ENCODE measurements at places on chromosomes 16 and 17.

GRCh38 chr16:90019543-90020259, 445 bp upstream of the DBNDD1 start:
- peak; percentile 44 for DNase-seq

DNA sequence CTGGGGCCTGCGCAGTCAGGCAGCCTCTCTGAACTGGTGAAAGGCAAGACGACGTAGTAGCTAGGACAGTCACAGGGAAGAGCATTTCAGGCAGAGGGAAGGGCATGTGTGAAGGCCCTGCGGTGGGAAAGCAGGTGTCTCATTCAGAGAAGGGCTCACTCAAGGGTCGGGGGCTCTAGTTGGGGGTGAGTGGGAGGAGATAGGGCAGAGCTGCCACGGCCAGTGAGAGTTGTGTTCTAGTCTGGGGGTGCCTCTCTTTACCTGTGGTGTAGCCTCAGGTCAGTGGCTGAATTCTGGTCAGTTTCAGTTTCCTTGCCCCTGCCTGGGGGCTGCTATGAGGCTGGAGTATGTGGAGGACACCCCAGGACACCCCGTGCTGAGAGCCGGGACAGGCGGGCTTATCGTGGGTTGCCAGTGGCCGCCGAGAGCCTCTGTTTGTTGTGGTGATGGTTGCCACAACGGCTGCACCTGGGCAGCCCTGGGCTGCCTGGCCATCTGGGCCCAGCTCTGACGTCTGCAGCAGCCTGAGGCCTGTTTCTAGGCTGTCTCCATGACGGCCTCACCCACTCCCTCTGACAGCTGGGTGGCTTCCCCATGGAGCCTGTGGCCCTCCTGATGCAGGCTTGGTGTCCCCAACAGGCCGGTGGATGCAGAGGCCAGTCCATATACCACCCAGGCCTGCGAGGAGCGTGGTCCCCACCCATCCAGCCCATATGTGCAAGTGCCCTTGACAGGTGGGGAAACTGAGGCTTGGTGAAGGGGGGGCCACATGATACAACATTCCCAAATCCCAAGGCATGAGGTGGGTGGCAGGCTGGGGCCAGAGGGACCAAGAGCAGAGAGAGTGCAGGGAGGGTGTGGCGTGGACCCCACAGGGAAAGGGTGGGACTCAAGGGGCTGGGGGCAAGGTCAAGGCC, 10.8 kb downstream of the MAP2K3 start:
- peak; percentile 60 for DNase-seq

- no peak for DNase-seq
Observed at GRCh38 chr17:61400717-61401388, 1.2 kb downstream of the TBX2 start.

- no peak for DNase-seq
Observed at GRCh38 chr17:82091264-82092066, 6.6 kb downstream of the FASN start.

DNA sequence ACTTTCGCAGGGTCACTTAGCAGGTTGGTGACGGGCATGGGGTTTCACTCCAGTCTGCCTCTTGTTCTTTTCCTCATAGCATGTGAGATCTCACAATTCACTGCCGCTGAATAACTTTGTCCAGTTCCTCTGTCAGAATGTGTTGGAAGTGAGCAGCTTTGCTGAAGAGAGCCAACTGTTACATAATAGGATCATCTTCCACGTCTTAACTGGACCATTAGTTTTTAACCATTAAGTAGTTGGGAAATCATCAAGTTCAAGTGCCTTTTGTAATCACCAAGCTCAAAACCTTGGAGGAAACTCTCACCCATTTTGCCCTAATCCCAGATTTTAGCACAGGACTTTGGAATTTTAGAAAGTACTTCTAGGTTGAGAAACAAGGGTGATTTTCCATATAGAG, 290.6 kb downstream of the WWOX start:
- DNase-seq, result no peak

DNA sequence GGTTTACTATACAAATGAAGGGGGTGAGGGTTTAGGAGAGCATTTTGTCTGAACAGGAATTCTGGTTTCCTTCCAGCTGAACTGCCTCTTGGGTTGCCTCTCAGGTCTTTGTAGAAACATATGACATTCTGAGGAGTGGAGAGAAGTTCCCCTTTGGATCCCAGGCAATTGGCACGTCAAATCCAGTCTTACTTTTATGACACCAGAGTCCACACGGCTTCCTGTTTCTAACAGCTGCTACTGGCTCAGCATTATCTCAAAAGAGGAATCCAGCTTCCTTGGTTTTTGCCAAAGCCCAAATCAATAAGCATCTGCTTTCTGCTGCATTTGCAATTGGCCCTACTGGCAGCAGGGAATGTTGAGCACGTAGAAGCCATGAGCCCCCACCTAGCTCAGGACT, 97.6 kb upstream of the FAM20A start:
- DNase-seq, result no peak

DNA sequence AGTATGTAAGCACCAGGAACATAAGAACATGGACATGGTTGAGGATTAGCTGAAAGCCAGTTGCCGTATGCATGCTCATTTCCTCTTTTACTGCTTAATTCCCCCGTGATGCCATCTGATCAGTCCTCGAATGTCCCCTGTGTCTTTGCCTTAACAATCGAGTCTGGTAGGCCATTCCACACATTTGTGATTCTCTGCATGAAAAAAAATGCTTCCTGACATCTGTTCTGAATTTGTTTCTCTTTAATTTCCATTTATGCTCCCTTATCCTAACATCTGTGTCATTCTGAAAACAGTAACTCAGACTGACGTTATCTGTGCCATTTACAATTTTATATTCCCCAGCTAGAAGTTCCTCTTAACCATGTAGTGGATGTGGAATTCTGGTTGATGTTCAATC, 158.2 kb upstream of the TOX3 start:
- peak; percentile 47 for DNase-seq

DNA sequence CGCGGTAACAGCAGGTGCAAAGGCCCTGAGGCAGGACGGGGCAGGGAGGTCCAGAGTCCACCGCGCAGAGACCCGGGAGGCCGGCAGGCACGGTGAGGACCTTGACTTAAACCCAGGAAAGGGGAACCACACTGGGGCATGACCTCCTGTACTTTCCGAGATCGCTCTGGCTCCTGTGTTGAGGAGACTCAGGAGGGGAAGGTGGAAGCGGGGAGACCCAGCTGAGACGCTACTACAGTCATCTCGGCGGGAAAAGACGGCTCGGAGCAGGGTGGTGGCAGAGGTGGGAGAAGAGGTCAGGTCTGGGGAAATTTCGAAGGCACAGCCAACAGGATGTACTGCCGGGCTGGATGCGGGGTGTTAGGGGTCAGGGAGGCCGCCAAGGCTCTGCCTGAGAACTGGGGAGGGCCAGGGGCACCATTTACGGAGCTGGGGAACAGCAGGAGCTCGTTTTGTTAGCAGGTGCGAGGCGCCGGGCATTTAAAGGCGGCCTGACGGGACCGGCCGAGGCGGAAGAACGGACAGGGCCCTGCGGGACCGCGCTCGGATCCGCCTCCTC, 22.3 kb downstream of the NPTX1 start:
- no peak for DNase-seq

DNA sequence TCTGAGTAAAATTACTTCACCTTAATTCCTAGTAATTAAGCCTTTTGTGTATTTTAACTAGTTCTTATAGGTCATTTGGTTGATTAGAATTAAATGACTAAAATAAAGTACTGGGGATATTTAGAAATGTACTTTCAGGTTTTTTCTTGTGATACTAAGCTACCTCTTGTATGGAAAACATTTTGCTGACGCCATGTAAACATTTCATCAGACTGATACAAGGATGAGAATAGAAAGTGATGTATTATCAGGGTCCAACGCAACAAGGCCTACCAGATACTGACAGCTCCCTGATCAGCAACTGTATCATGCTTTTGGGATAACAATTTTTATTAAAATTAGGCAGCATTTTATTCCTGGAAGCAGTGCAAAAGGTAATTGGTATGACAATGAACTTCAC, 1.7 kb downstream of the SMARCE1 start:
- no peak for DNase-seq

DNA sequence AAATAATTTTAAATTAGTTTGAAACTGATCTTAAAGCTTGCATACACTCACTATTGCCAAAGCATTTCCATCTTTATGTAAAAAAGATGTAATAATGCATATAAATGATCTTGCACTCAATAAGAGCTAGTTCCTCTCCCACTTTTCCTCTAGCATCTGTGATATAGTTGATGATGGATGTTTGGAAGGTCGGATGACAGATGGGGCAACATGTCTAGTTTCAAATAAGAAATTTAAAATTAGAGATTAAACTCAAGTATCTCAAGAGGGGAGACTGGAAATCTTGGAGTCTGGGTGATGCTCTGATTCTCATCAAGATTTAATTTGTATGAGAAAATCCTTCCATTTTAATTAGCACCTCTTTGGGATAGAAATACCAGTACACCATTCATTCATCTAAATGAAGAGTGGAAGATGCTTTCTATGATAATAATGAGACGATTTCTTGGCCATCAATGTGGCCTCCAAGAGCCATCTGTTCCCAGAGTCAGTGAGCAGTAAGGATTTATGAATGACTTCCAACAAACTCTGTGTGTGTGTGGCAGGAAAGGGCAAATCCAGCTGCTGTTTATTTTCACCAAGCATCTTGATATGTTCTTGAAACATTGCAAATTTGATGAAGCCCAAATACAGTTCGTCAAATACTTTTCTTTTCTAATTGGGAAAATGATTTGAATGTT, 616.3 kb upstream of the CDH8 start:
- DNase-seq, result no peak

- DNase-seq, result no peak
Observed at GRCh38 chr17:34423978-34424813, 61.2 kb upstream of the CCL1 start.

DNA sequence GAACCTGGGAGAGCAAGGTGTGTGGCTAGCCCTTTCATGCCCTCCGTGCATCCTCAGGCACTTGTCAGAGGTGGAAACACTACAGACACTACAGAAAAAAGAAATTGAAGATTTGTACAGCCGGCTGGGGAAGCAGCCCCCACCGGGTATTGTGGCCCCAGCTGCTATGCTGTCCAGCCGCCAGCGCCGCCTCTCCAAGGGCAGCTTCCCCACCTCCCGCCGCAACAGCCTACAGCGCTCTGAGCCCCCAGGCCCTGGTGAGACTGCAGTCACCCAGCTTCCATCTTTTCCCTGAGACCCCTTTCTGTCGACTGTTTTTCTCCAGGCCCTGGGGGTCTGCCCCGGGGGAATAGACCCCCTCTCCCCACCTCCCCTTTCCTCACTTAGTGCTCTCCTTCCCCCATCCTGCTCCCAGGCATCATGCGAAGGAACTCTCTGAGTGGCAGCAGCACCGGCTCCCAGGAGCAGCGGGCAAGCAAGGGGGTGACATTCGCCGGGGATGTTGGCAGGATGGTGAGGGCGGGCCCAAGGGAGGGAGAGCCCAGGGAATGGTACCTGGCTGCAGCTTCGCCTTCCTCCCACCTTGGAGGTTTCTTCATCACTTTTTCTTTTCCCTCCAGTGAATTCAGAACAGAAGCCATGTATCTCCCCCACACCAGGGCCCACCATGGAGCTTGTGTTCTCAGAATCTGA, 2.3 kb downstream of the COA3 start:
- no peak for DNase-seq

GRCh38 chr16:11734025-11734652, 8.5 kb downstream of the TXNDC11 start:
- DNase-seq, result no peak

DNA sequence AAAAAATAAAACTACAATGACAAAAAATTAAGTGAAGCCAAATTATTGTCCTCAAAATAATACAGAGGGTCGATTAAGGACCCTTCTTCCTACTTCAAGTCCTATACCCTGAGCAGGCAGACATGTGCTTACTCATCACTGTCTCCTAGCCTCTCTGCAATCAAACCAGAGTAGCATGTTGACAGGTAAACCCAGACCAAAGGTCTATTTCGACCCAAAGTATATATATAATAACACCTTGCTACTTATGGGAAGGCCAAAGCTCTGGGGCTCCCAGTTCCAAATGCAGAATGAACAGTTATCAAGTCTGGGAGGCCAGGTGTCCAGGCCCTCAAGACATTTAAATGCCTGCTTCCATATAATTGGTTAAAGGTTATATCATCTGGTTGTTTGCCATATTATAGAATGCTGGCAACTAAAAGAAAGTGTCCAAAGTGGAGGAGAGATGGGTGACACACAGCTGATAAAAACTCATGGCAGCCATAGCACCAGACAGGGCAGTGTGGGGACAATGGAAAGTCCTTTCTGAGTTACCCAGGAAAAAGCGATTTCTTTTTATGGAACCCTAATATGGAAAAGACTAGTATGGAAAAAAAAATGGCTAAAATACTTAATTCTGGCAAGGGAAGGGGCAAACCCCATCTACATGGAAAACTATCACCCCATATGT, 53.6 kb downstream of the N4BP1 start:
- DNase-seq, result no peak

- DNase-seq, result no peak
Observed at GRCh38 chr16:84753412-84754326, 53.9 kb downstream of the USP10 start.

DNA sequence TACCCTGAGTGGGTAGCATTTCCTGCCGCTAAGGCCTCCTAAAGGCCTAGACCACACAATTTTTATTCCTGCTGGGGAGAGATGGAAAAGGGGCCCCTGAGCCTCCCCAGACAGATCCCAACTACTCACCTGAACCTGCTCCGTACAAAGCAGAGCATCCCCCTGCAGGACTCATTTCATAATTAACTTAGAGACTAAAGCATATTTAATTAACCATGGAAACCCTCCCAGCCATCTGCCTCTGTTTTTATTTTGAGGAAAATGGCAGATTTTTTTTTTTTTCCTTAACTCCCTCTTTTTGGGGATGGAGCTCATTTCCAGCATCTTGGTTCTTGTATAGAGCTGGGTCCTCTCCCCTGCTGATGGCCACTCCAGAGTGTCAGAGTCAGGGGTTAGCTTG, 96.5 kb upstream of the CRHR1 start:
- DNase-seq, result peak; percentile 81

DNA sequence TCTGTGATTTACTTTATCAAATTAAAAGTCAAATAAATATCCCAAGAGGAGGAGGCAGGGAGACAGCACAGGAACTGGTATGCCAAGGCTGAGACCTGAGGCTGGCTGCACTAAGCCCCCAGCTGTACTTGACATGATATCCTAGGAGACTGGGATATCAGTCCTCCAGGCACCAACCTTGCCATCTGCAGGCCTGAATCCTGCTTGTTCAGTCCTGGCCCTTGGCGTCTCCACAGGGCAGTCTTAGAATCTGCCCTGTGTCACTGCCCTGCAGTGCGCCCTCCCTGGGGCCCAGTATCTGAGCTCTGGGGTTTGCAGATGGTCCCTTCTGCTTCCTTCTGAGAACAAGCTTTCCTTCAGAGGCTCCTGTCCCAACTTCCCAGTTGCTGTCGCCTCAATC, 75.9 kb downstream of the HS3ST3A1 start:
- DNase-seq, result no peak

GRCh38 chr16:86929057-86929871, 350.9 kb downstream of the FOXL1 start:
- no peak for DNase-seq

Measured in NCI-H1694 (cell line).